ENCODE measurements at places on chromosomes 5 and 9.

- DNase-seq = no peak
Measured at GRCh38 chr9:106769331-106769730, 93.6 kb upstream of the ZNF462 start.

- no peak for DNase-seq
Measured at GRCh38 chr9:97474372-97474925, 27.0 kb upstream of the TMOD1 start.

GRCh38 chr9:125387861-125388524 is 126.4 kb downstream of the GAPVD1 start:
- DNase-seq = no peak

- no peak for DNase-seq
Measured at GRCh38 chr9:89518466-89519365, 20.8 kb upstream of the SEMA4D start.

GRCh38 chr5:172235827-172236736 is 42.1 kb downstream of the EFCAB9 start:
- DNase-seq = no peak

DNA sequence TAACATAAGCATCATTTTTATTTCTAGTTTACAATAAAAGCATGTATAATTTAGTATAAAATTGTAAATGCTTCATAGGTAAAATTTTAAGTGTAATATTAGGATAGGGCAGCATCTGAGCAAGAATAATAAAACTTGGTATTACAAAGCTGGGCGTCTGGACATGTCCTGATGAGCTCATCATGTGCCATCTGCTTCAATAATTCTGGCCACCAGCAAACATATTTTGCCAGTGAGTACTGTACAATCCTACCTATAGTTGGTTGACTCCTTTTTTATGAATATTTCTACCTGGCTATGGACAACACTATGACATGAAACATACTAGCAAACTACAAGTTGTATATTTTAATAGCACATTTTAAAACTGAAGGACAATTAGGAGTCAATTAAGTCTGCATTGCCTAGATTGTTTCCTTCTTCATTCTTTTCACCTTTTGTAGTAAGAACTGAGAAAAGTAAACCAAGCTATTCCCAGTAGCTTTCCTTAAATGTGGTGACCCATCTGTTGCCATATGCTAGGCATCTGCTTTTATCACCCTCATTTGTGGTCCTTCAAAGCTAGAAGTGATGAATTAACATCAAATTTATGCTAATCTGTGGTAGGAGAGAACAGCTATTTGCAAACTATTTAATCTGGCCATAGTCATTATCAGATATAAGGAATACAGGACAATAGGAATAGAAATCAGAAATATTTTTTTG is 23.4 kb downstream of the LURAP1L start:
- no peak for DNase-seq

GRCh38 chr5:27708534-27708933 is 670.1 kb upstream of the CDH9 start:
- no peak for DNase-seq

DNA sequence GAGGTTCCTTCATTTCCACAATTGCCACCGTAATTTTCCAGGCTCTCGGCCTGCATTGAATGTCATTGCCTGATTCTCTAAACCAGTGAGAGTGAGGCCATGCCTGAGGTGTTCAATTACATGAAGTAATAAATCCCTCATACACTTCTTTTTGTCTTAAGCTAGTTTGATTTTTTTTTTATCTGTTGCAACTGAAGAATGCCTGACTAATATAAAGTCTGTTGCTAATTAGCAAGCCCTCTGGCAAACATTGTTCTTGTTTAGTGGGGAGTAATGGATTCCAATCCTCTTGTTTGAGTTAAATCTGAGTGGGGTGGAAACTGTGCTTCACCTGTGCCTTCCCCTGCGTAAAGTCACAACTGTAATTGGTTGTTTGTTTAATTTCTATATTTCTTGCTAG is 338.1 kb upstream of the ATP10B start:
- DNase-seq = no peak

- DNase-seq = no peak
Measured at GRCh38 chr9:114057161-114057885, 20.8 kb downstream of the AMBP start.

DNA sequence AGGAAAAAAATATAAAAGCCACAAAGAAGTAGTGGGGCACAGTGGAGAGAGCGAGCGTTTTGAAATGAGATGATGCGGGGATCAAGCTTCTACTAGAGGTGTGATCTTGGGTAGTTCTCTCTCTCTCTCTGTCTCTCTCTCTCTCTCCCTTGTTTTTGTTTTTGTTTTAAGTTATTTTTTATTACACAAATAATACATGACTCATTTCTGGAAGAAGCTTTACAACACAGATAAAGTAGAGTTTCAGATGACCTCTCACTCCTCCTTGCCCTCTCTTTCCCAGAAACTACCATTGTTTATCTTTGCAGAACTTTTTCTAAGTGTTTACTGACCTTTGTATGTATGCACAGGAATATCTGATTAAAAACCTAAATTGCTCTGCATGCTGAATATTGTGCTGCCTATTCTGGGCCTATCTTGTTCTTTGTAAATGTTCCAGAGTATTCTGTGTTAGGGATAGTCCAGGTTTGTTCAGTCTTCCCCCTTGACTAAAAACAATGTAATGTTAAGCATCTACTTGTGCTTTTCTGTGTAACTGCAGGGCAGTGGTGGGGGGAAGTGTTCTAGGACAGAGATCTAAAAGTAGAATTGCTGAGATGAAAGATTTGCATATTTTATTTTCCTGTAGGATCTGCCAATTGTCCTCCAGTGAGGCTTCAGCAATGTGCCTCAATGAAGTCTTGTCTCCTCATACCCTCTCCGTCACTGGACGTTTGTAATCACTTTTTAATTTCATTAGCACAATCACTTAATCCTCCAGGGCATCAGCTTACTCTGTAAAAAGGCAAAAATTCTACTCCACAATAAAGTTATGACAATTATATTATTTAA is 52.0 kb downstream of the FYB1 start:
- no peak for DNase-seq

DNA sequence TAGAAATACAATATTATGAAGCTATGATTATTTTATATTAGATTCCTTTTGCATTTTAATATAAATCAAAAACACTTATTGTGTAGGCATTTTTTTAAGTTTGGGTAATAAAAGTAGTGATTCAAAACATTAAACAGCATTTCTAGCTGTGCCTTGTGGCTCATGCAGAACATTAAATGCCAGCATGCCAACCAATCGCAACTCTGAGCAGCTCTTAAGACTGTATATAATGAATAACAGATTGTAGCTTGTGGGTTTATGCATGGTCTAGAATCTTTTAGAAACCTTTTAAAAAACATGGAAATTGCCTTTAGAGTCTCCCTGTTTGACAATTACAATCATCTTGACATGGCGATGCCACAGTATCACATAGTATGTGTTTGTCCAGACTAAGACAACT is 903.8 kb downstream of the EFNA5 start:
- DNase-seq = no peak

DNA sequence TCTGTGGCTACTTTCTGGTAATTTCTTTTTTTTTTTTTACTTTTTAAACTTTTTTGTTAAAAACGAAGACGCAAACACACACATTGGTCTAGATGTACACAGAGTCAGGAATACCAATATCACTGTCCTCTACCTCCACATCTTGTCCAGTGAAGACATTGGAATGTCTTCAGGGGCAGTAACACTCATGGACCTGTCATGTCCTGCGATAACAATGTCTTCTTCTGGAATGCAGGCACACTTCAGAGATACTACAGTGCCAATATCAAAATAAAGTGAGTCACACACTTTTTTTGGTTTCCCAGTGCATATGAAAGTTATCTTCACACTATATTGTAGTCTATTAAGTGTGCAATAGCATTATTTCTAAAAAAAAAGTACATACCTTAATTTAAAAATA is 175.9 kb downstream of the ARRDC3 start:
- DNase-seq = no peak

DNA sequence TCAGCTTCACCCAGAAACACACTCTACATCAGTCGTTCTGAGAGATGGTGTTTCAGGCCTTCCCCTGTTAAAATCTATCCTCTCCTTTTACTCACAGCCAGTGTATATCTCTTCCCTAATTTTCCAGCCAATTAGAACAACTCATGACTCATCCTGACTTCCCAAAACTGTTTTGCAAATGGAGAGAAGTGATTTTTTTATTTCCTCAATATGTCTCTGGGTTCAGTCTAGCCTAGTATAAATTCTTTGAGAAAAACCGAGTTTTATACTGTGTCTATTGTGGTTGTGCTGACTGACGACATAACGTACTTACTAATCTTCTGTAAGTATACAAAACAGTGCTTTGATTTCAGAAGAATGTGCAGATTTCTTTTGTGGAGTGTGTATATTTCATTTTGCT is 28.4 kb upstream of the CAST start:
- DNase-seq = no peak

GRCh38 chr5:52746539-52746938 is 41.2 kb upstream of the ITGA1 start:
- DNase-seq = no peak

GRCh38 chr9:90054810-90055209 is 450.0 kb downstream of the GADD45G start:
- DNase-seq = no peak

- DNase-seq = no peak
Measured at GRCh38 chr9:133276923-133277322, 1.9 kb upstream of the ABO start.

- no peak for DNase-seq
Measured at GRCh38 chr5:100584889-100585288, 49.7 kb downstream of the FAM174A start.

DNA sequence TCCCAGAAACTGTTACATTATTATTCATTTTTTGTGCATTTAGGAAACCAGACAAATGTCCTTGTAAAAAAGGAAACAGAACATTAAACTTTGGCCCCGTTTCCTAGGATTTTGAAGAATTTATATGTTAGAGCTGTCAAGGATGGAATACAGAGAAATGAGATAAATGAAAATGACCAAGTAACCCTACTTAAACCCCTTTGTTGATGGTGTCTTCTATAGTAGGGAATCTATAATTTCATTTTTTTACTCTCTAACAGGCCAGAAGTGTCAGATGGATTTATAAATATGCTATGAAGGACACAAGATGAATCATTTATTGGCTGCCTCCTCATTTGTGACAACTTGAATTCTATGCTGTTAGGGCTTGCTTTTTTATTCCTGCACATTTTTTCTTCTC is 1047.1 kb downstream of the PTPRD start:
- no peak for DNase-seq

- no peak for DNase-seq
Measured at GRCh38 chr5:143284002-143284401, 119.5 kb downstream of the NR3C1 start.

GRCh38 chr5:90020575-90021538 is 388.7 kb downstream of the CETN3 start:
- no peak for DNase-seq

DNA sequence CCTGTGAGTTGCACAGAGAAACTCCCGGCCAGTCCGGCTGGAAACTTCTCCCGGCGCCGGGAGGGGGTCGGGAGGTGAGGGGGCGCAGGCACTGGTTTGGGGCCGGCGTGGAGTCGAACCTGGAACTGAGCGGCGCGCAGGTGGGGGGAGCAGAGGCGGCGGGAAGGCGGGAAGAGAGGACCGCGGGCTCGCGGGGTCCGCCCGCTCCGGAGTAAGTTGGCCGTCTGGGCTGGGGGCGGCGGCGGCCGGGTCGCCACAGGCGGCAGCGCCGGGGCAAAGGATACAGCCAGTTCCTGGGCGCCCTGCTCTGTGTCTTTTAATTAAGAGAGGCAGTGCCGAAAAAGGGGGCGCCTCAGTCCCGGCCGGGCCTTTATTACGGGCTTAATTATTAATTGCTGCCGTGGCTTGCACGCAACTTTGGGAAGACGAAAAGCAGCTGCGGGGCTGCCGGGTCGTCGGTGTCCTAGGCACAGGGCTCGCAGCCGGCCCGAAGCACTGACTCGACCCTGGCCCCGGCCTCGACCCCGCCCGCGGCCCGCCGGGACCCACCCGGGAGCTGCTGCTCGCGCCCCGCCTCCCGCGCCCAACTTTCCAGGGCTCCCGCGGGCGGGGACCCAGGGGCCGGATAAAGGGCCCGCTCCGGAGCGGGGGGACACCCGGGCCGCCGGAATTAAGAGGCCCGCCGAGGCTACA is 1.1 kb downstream of the NTNG2 start:
- no peak for DNase-seq

GRCh38 chr5:126852091-126852571 is 75.2 kb downstream of the LMNB1 start:
- no peak for DNase-seq

DNA sequence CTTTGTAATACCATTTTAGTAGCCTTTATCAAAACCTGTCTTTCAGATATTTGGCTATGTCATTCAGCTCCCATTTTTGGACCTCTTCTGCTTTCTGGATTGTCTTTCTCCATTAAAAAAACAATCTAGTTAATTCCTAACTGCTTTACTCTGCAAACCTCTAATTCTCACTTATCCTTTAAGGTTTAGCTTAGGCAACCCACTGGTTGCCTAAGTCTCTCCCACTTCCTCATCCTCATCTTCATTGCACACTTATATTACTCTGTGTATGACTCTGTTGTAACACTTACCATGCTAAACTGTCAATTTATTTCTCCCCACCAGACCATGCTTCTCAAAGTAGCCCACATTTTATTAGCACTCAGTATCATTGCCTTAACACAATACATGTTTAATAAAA is 205.0 kb upstream of the DMRTA1 start:
- no peak for DNase-seq

DNA sequence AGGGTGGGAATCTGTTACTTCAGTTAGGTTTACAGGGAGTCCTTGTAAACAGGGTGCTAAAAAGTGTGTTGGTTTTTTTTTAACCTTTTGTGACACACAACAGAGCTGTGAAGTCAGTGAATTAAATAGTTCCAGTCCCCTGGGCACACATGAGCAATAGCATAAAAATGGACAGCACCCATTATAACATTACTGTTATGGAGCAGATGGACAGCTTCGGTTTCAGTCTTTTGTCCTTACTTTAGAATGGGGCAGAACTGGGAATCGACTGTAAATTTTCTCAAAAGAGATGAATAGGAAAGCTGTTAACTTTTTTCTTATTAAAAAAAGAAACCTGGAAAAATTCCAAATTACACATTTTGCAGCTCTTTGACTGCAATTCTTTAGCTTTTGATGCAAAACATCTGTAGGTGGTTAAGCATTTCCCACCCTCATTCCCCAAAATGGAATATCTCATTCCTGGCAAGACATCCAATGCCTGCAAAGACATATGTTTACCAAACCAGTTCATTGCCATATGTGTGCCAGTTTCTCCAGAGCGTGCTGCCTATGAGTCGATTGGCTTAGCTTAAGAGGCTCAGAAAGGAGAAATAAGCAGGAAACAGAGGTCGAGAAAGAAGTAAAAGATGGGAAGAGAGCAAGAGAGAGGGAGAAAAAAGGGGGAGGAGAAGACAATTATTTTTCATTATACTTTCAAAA is 212.3 kb upstream of the TMEM161B start:
- no peak for DNase-seq

- no peak for DNase-seq
Measured at GRCh38 chr5:116543501-116543900, 31.1 kb downstream of the SEMA6A start.

GRCh38 chr5:41435276-41435675 is 75.1 kb downstream of the PLCXD3 start:
- no peak for DNase-seq

All from stimulated activated CD8-positive, alpha-beta memory T cell treated with anti-CD3 and anti-CD28 coated beads, Interleukin-7, amount 100 ng/mL, for 1 hour (primary cell).